Activated T-cell treated with anti-CD3 and anti-CD28 coated beads for 48 hours (primary cell): ENCODE measurements at places on chromosomes 1 and 21.

- no peak for DNase-seq
These were observed 464.2 kb downstream of the PTPRU start for GRCh38 chr1:29700491-29700890.

DNA sequence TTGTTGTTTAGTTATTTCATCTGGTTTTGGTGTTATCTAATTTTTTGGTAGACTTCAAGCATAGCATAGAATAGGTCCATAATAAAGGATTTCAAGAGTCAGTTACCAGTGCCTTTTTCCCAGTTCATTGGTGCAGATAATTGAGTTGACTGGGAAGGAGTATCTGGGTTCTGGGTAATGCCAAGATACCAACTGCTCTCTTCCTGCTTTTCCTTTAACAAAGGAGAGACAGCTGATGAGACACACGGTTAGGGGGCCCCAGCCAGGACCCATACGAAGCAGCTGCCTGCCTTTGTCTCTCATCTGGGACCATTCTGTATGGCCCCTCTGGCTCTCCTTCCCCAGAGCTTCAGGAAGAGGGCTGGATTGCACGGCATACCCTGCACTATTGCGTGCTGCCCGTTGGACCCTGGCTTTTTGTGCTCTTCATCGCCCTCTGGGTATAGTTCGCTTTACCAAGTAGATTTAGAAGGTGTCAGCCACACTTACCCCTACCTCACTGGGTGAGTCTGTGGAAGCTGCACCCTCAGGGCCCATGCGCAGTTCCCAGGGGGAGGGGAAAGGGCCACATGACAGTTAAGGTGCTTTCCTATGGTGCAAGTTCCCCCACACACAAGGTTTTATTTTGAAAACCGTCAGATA lies 7.0 kb downstream of the NAV1 start:
- no peak for DNase-seq

- DNase-seq, result no peak
These were observed 235.9 kb upstream of the IRF2BP2 start for GRCh38 chr1:234845836-234846235.

DNA sequence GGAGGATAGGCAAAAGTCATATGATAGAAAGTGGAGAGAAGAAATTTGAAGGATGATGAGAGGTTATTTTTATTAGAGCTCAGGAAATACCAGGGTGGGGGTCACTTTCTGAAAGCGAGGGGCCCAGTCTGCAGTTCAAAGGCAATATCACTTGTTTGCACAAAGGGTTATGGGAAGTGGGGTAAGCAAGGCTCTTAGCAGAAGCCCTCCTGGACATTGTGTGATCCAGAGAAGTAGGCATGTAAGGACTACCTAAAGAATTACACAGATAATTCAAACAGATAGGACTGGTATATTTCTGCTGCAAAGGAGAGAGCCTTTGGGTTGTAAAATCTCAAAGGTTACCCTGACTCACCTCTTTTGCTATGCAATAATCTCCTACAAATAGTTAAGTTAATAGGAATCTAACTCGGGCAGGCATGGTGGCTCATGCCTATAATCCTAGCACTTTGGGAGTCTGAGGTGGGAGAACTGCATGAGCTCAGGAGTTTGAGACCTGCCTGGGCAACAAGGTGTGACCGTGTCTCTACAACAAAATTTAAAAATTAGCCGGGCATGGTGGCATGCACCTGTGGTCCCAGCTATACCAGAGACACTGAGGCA lies 25.2 kb upstream of the PRRC2C start:
- no peak for DNase-seq

GRCh38 chr1:31412732-31413404 lies at the start of gene SERINC2:
Gene SERINC2, plus strand, starts transcription at chr1:31413213. Its CDS starts 53 bp downstream, at chr1:31413266.
- no peak for DNase-seq
